ENCODE measurements at places on chromosomes 7 and 10.

GRCh38 chr7:22350466-22351328 is 6.3 kb downstream of the RAPGEF5 start:
- DNase-seq = no peak

- no peak for DNase-seq
Measured at GRCh38 chr7:116354546-116355423, 144.4 kb downstream of the TES start.

DNA sequence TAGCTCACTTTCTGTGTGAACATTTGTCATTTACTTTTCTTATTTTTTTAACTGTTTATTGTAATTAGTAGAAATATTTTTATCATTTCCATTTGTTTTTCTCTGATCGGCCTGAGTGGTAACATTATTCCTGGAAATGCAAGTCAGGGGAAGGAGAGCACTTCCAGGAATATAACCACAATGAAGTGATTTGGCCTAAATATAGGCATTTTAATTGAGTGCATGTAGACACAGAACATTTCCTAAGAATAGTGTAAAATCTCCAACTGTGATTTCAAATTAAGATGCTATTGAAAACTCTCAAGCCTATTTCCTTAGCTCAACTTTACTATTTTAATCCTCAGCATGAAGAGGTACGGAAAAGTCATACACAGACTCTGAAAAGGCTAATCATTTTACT is 86.5 kb upstream of the SKAP2 start:
- DNase-seq = no peak

DNA sequence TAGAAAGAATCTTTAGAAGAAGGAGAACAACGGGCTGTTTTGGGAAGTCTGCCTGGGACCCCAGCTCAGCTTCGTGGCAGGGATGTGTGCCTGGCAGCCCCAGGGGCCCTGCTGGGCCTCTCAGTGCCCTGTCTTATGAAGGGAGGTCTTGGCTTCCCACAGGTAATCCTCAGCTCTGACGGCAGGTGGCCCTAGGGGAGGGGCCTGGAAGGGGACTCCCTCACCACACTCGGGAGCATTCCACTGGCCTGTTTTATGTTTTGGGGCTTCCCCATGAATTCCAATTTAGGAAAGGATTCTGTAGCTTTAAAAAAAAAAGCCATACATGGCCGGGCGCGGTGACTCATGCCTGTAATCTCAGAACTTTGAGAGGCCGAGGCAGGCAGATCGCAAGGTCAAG is 3.0 kb upstream of the DMBT1 start:
- no peak for DNase-seq

DNA sequence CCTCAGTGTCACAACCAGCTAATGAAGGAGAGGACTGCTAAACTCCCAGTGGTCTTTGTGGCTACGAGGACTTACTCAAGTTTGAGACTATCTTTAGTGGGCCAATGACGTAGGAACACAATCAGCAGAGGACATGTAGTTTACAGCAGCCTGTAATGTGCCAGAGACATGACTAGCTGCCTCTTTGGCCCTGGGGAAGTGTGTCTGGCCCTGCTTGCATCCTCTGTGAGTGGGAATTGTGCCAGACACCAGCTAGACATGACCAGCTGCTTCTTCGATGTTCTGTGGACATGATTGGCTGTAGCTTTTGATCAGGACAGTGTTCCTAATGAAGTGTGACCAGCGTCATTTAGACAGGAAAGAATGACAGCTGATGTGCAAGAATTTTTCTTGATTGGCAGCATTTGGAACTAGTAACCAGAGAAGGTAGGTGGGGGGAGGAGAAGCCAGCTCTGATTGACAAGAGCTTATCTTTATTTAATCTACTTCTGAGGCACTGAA is 141.7 kb downstream of the AUTS2 start:
- no peak for DNase-seq
